ENCODE measurements at places on chromosomes 5 and 9. TPM values are rescaled to one million over a fixed set of nuclear protein-coding genes. Genes with fewer than 3 reads are reported as not detected.

PCDHA1 gene
- not detected for polyA plus RNA-seq

SLCO6A1 gene
- polyA plus RNA-seq, result 0.77 TPM

- peak; percentile 50 for DNase-seq
Observed at GRCh38 chr9:136762915-136763648, 1.2 kb downstream of the LCN15 start.

DND1 gene
- 0.52 TPM for polyA plus RNA-seq

DNA sequence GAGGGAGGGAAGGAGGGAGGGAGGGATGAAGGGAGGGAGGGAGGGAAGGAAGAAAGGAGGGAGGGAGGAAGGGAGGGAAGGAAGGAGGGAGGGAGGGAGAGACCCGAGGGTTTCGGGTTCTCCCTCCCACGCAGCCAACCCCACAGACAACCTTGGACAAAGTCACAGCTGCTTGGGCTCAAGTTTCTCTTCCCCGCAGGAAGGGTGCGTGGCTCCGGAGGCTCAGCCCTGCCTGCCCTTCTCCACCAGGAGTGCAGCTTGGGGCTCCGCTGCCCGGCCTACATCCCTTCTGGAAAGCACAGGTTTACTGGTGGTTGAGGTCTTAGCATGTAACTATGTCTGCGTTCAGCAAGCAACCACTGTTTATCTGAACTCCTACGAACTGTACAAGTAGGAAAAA, 15.0 kb downstream of the SLC12A7 start:
- no peak for DNase-seq

DNA sequence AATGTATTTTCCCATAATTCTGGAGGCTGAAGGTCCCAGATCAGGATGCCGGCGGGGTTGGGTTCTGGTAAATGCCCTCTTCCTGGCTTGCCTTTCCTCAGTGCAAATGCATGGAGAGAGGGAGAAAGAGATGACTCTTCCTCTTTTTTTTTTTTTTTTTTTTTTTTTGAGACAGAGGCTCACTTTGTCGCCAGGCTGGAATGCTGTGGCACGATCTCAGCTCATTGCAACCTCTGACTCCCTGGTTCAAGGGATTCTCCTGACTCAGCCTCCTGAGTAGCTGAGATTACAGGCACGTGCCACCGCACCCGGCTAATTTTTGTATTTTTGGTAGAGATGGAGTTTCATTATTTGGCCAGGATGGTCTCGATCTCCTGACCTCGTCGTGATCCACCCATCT, 300.0 kb upstream of the TAS2R1 start:
- DNase-seq, result no peak

FBP2 gene
- polyA plus RNA-seq, result 0.74 TPM

ECSCR gene
- polyA plus RNA-seq, result 1.3 TPM

RIGI gene
- 2.5 TPM for polyA plus RNA-seq

OR13C4 gene
- not detected for polyA plus RNA-seq

ANKRD20A1 gene
- polyA plus RNA-seq, result 0.27 TPM

- DNase-seq, result no peak
Observed at GRCh38 chr9:89781838-89782540, 177.2 kb downstream of the GADD45G start.

DNA sequence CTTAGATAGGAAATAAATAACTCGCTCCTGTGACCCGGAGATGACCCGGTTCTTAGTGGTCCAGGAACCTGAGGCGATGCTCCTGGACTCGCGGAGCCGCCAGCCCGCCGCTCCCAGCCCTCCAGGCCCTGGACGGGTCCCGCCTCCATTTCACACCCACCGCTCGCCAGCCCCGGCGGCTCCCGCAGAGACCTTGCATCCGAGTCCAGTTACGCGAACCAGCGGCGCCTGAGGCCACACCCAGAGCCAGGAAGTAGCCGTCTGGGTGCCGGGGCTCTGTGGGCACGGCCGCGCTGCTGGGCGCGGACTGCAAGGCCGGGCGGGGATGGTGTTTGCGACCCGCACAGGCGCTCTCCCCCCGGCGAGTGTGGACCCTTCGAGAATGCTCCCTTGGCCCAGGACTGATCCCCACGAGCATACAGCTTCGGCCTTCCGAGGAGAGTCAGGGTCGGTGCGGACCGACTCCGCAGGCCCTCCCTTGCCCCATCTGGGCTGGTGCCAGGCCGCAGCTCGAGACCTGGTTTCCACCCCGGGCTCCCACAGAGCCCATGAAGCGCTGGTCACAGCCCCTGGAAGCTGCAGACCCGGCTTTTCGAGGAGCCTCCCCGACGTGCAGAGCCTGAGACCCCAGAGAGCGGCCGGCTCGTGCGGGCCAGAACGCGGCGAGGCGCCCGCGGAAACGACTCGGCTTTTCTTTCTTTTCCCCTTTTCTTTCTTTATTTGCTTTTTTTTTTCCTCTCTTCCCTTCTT, 5.2 kb upstream of the BARX1 start:
- DNase-seq, result peak; percentile 51

SPATA31E1 gene
- polyA plus RNA-seq, result 0.05 TPM

DNA sequence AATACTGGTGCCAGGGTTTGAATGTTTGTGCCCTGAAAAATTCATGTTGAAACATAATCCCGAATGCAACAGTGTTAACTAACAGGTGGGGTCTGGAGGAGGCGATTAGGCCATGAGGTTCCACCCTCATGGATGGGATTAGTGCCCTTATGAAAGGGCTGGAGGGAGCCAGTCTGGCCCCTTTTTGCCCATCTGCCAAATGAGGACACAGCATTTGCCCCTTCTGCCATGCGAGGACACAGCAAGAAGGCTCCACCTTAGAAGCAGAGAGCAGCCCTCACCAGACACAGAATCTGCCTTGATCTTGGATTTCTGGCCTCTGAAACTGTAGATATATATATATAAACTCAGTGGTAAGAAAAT, 32.6 kb upstream of the RNF130 start:
- DNase-seq, result no peak

DNA sequence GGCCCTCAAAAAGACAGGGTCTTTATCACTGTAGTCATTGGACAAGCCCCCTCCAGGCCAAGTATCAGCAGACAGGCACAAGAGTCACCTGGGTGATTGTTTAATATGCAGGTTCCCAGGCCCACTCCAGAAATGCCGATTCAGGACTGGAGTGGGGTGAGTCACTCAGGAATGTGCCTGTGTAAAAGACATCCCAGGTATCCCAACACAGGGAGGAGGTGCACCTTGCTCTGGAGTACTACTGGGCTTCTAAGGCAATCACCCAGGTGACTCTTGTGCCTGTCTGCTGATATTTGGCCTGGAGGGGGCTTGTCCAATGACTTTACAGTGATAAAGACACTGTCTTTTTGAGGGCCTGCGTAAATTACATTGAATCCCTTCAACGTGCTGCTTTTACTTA, 40.6 kb downstream of the ACTL7B start:
- DNase-seq, result peak; percentile 27

DNA sequence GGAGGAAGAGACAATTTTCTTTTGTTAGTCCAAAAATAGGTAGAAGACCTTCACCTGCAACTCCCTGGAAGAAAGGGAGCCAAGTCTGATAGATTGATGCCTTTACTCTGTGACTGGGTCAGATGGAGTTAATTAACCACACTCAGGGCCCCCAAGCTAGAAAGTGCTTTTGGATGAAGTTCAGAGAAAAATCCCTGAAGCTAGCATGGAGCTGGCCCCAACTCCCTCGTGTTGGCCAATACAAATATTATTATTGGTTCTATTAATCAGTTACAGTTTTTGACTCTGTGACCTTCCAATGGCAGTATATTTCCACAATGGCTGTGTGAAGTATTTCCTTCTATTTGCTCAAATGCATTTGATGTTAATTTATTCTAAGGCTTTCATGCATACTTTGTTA, 1753.5 kb downstream of the EFNA5 start:
- DNase-seq, result no peak

TENT4A gene
- polyA plus RNA-seq, result 6.8 TPM

GRCh38 chr9:97362777-97363545, 48.9 kb upstream of the TDRD7 start:
- no peak for DNase-seq

GRCh38 chr5:80864706-80865435, 95.3 kb upstream of the RASGRF2 start:
- DNase-seq, result no peak

HTR4 gene
- 0.29 TPM for polyA plus RNA-seq

DNA sequence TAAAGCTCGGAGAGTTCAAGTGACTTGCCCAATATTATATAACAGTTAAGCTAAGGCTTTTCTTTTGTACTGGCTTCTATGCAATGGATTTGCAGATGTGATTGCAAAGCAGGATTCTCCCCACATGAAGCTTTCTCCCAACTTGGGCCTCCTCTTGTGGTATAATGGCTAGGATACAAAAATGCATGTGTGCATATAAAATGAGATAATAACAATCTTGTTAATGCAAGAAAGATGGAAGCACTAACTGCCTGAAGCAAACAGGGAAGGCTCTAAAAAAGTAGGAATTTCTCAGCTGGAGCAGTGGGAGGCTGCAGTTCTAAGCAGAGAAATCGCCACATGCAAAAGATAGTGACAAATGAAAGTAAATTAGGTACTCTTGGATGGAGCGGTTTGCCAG, 444.2 kb upstream of the RIOK2 start:
- no peak for DNase-seq

SLC23A1 gene
- polyA plus RNA-seq, result 3.3 TPM

NR5A1 gene
- polyA plus RNA-seq, result 0.13 TPM

DNA sequence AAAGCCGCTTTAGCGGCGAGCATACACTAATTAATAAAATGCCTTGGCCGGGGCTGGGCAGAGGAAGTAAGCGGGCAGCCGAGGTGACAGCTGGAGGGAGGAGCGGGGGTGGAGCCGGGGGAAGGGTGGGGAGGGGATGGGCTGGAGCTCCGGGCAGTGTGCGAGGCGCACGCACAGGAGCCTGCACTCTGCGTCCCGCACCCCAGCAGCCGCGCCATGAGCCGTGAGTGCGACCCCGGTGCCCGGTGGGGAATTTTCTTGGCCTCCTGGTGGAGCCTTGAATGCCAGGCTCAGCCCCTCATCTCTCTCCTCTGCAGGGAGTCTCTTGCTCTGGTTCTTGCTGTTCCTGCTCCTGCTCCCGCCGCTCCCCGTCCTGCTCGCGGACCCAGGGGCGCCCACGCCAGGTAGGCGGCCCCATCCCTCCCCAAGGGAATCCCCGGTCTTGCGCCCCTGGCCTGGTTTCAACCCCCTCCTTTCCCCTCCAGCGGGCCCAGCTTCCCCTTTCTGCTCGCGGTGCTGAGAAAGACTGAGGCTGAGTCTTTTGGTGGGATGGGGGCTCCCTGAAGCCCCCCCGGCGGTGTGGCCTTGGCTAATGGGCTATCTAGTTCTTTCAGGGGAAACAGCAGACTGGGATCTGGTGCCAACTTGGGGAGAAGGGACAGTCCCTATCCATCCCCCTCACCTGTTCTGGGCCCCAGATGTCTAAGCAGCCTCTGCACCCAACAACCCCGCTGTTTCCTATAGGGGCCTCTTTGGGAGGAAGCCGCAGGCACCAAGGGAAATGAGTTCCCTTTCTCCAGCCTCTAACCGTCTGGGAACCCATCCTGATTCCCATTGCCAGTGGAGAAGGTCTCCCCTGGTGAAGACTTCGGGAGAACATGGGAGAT, at the start of gene PTGS1:
TSS of gene PTGS1 (plus strand) at position 156 of the 887 bp plus-strand sequence. CDS start at position 217, 61 bp downstream.
- DNase-seq, result peak; percentile 55

GRCh38 chr5:179113143-179113530, 53.0 kb downstream of the ZNF354C start:
- DNase-seq, result no peak

DNA sequence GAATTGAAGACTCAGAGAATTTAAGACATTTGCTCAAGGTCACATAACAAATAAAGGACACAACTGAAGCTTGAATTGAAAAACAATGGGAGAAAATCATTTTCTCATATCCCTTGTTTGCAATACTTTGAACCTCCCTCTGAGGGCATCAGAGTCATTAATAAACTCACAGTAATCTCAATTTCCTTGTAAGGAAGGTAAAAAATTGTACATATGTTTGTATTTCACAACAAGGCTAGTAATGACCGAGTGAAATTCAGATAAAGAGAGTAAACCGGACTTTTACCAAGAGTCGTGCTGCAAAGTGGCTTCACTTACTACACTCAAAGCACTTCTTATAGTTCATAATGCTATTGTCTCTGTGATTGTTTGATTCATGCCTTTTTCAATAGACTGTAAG, 665.0 kb downstream of the NR2F1-AS1 start:
- peak; percentile 13 for DNase-seq

GRCh38 chr5:31385774-31386537, 145.9 kb downstream of the DROSHA start:
- no peak for DNase-seq

DNA sequence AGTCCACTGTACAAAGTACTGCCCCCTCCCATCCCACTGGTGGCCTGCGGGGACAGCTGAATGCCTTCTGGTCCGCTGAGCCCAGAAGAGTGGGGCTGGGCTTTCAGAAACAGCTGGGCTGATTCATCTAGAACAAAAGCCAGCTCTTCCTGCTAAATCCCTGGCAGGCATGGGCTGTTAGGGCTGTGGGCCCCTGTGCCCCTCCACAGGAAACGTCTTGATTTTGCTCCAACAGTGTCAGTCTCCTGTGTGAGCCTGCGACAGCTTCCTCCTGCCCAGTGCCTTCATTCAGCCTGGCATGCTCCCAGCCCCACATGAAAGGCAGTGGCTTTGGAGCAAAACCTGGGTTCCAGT, 6.9 kb upstream of the GSN start:
- DNase-seq, result peak; percentile 34

CXCL14 gene
- polyA plus RNA-seq, result 62.8 TPM

TLE4 gene
- 29.6 TPM for polyA plus RNA-seq

DNA sequence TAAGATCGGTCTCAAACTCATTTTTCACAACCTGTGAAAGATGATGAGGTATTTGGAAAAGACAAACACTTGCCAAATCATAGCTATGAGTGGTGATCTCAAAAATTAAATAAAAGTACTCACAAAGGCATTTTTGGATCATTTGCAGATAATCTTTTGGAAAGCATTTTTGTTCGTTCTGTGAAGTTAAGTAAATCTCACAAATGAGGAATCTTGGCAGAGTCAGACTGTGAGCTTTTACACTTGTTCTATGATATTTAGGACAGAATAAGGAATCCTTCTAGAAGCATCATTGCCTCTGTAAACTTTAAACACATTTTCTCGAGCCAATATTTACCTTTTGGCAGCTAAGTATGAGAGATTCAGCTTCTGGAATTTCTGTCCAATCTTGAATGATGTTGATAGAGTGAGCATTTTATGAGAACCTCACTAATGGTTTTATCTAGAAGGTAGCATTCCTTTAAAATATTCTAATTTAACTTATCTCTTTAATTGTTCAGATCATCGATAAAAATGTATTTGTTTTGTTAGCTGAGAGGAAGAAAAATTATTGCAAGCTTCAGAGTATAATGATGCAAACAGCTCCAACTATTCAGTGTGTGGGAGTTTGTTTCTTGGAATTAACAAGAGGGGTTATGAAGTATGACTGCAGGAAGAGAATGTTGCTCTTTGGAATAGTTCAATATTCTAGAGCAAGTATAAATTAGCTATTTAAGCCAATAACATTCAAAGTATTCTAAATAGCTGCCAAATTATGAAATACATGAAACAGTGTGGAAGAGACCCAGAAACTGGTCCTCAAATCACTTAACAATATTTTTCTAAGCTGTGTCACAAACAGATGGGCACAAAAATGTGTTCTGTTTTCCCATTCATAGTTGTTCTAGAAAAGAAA, 48.6 kb upstream of the SLCO6A1 start:
- no peak for DNase-seq
